ENCODE measurements at places on chromosomes 7 and 10.

- DNase-seq: peak; percentile 67
Measured at GRCh38 chr7:144941127-144941526, 105.3 kb upstream of the TPK1 start.

- no peak for DNase-seq
Measured at GRCh38 chr7:133030346-133030745, 51.5 kb downstream of the CHCHD3 start.

DNA sequence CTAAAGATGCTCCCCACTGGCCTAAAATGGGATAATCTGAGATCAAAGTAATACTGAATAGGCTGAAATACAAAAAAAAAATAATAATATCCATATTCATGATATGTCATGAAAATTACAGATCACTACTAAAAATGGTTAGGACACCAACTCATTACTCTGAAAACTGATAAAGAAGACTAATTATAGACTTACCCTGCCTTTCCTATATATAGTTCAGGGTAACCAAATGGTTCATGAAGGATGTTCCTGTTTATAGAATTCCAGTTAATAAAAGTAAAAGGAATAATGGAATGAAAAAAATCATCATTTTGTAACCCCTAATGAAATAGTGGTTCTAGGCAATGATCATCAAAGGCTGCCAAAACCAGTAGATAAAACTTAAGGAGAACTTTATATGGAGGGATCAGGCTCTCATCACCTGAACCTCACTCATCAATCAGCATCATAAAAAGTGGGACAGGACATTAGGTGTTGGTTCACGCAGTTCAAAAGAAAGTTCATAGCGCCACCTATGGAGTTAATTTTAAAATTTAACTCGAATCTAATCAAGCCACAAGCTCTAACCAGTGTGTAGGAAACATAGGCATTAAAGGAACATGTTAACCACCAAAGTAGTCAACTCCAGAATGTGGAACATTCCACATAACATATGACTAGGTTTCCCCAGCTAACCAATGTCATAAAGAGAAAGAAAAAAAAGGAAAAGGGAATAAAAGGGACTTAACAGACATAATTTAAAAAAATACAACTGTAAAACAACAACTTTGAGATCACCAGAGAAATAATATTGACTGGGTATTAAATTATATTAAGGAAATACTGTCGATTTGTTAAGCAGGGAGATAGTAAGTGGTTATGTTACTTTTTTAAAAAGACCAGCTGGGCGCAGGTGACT lies 35.7 kb downstream of the P4HA1 start:
- DNase-seq: peak; percentile 47

DNA sequence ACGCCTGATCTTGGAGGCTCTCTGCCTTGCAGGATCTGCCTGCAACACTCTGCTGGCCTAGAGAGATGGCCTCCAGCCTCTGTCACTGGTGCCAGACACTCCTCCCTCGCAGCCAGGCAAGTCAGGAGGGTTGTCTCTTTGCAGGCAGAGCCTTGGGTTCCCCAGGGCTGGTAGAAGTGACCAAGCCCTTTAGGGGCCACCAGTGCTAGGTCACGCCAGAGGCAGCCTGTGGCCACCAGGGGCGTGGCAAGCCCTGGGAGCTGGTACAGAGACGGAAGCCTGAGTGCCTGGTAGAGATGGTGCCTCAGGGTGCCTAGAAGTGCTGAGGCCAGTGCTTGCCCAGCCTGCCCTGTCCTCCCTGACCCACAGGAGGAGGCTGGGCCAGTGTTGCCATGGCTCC lies 9.1 kb downstream of the ADCYAP1R1 start:
- no peak for DNase-seq

DNA sequence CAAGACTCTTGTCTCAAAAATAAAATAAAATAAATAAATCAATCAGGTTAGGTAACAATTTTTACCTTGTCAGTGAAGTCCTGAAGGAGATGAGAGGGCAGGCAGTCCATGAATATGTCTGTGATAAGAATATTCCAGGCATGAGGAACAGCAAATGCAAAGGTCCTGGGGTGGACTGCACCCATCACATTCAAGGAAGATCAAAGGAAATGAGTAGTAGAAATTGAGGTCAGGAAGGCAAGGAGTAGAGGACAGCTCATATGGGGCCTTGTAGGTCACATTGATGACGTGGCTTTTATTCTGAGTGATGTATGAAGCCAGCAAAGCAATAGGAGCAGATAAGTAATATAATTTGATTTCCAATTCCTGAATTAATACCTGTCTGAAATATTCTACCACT lies 76.5 kb upstream of the TCF7L2 start:
- DNase-seq: no peak

GRCh38 chr10:124566222-124566888 lies 104.7 kb downstream of the LHPP start:
- no peak for DNase-seq

- no peak for DNase-seq
Measured at GRCh38 chr7:121276313-121276712, 52.5 kb upstream of the WNT16 start.

DNA sequence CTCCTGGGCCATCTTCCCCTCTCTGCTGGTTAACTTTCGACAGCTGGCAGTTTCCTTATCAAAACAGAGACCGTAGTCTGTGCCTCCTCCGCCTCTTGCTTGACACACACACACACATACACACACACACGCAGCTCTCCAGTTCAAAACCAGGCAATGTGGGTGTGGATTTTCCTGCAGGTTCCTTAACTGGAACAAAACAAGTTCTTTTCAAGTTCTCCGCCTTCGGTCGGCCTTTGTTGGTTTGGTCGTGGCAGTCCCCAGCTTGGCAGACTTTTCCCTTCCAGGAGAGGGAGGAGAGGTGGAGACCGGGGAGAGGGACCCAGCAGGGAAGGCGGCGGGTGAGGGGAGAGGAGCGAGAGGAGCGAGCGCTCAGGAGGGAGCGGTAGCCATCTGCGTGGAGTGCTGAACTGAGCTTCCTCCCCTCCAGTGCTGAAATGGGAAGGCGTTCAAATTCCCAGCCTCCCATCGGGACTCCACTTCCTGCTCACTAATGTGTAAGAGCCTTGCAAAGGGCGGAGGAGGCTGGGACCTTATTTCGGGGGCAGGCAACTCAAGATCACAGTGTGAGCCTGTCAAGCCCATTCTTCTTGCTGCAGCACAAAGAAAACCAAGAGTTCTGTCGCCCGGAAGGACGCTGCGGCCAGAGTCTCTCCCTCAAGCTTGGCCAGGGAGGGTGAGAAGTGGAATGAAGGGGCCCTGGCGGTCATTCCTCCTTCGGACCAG lies 120.6 kb downstream of the PRPF18 start:
- no peak for DNase-seq

- DNase-seq: no peak
Measured at GRCh38 chr10:70674560-70675495, 2.5 kb downstream of the ADAMTS14 start.

GRCh38 chr7:56023500-56023899 lies 27.7 kb downstream of the PSPH start:
- no peak for DNase-seq

GRCh38 chr7:129778770-129779601 lies 167.5 kb downstream of the NRF1 start:
- no peak for DNase-seq

DNA sequence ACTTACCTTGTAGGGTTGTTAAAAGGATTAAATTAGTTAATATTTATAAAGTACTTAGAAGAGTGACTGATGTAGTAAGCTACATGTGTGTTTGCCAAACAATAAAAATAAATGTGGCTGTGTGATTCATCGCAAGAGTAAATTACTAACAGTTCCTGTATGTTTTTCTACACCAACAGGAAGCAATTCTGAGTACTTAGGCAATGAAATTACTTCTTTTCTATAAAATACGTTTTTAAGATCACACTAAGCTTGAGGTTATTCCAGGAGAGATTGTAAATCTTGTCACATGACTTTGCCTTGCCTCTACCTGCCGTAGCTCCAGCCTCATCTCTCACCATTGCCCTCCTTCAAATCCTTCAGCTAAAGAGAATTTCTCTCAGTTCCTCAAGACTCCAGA lies 18.1 kb upstream of the GSTK1 start:
- DNase-seq: no peak

GRCh38 chr7:47638679-47639315 lies 56.9 kb upstream of the TNS3 start:
- no peak for DNase-seq

DNA sequence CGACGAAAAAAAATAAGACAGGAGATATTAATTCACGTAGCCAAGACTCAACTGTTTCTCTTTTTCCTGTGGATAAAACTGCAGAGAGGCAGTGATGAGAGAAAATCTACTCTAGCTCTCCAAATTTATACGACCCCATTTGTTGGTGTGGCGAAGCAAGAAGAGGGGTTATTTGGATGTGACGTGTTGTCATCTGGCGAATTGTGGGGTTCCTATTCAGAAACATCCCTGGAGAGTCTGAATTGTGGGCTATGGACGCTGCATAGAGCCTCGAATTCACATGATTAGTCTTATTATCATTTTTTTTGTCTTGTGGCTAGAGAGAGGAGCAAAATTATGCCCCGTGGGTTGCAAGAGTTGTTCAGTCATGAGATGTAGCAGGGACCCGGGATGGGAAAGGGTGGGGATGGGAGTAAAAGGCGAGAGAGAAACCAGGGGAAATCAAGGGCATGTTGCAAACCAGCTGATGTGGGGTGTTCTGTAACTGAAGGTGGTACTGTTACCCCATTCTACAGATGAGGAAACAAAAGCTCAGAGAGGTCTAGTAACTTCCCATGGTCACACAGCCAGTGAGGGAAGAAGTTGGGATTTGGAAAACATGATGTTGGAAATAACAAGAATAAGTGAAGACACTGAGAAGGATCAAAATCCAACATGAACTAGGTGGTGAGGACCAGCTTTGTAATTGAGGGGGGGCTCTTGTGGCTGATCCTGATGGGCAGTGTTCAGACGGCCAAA lies 69.2 kb upstream of the SFMBT2 start:
- DNase-seq: no peak

Measured in NCI-H146 (cell line).